CD4-positive, alpha-beta T cell treated with Interleukin-15 for 1 hour (primary cell): ENCODE measurements at places on chromosomes 12 and 14.

DNA sequence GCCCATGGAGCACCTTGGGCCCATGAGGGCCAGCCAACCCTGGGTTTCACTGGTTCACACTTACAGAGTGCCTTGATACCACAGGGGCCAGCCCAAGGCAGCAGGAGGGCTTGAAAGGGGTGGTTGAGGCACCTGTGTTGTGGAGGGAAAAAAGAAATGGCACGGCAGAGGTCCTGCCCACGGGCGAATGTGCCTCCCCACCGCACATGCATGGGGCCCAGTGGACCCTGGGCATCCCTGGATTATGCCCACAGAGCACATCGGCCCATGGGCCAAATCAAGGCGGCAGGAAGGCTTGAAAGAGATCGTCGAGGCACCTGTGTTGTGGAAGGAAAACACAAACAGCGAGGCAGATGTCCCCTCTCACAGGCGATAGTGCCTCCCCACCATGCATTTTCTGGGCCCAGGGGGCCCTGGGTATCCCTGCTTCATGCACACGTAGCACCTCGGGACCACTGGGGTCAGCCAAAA lies 378.1 kb downstream of the ALG10 start:
- DNase-seq = peak; percentile 12

DNA sequence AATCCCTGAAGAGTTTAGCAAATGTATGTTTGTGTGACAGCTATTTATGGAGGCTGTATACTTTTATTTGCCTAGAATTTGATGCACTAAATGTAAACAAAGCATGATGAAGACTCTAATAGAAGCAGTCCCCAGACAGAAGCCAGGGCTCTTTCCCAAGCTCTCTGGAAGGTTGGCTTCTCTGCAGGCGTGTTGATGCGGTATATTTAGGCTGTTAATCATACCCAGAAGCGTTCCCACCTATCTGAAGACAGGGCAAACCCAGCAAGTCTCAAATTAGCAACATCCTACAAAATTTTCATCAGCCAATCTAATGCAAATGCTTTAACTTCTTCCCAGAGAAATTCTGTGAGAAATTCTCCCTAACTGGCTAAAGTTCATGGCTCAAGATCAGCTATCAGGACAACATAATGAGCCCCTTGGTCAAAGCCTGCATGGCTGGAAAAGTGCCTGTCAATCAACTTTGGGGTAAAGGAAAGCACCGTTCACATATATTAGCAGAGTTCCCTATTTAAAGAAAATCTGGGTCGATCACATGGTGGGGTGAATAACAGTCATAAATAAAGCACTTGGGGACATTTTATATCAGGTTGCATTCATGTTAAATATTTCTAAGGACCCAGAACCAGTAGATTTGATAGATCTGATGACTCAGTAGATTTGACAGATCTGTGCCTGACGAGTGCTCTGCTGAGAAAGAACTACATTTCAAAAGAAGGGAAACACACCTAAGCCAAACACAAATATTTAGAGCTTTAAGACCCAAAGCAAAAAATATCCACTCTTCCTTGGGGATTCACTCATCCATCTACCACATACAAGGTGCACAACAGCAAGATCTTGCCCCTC lies 46.6 kb downstream of the KSR2 start:
- no peak for DNase-seq

DNA sequence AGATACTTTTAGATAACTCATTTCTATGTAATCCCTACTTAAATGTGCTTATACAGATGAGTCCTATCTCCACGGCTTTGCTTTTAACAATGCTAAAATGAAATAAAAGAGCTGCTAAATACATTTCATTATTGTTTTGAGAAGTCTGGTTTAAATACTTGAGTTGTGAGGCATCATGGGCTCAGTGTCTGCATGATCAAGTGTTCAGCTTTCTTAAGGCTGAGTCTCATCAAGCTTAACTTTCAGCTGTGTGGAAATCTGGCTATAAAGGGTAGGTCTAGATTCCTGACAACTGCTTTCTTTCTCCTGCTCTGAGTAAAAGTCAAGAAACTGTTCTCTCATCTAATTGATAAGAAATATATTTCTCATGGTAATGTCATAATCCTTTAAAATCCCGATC lies 235.4 kb downstream of the FSCB start:
- no peak for DNase-seq

DNA sequence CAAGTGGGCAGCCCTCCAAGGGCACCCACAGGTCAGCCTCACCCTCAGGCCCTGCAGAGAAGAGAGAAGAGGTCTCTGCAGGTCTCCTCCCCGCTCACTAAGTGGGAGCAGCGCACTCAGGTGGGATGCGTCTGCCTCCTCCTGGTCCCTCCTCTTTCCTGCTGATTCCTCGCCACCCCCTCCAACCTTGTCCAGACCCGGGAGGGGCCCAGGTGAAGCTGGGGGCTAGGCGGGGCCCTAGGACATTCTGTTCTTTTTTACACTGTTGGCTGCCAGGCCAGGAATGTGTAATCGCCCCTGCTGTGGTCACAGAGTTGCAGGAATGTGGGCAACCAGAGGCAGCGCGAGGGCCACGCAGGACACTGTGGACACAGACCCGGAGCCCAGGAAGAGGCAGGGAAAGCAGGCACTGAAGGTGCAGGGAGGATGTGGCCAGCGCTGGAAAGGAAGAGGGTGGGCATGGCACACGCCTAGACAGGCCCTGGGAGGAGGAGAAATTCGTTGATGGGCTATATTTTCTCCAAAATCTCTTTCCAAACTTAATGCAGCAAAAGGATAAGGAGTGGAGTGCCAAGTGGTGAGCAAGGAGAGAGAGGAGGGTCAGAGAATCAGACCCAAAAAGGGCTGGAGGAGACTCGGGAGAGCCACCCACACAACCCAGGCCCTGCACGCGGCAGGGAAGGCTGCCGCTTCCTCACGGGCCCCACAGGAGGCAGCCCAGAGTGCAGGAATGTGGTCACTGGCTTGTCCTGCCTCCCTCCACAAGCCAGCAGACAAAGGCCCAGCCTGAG lies 911 bp upstream of the SCNN1A start:
- no peak for DNase-seq

DNA sequence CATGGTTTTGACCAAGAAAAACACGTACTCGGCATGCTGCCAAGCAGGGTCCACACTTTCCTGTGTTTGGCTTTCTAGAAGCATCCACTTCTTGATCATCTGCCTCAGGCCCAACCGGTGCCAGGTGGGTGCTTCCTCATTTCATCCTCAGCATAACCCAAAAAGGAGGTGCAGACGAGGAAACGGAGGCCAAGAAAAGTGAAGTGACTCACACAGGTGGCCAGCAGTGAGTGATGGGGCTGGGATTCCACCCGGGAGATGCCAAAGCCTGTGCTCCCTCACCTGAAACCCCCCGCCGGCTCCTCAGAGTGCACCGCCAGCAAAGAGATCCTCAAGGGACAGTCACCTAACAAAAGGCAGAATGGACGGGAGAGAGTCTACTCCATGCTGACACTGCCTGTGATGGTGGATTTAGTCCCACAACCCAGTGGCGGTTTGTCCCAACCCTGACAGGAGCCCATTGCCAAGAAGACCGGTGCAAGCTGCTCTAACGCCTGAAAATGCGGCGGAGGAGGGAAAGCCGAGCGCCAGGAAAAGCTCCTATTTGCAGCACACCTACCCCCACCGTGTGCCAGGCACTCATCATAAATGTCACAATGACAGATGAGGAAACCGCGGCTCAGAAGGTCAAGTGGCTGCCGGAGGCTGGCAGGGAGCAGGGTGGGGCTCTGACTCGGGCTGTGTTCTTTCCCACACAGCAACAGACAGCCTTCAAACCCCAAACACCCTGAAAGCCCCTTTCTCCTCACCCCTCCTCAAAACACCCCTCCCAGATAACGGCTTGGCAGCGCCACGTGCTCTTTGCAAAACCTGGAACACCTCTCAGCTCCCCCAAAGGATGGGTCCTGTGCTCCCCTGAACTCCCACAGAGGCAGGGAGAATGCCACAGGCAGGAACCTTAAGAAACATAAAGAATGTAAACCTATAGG lies 18.8 kb downstream of the BCL11B start:
- DNase-seq = peak; percentile 56

GRCh38 chr12:1216560-1216959 lies 225.5 kb downstream of the ERC1 start:
- no peak for DNase-seq

DNA sequence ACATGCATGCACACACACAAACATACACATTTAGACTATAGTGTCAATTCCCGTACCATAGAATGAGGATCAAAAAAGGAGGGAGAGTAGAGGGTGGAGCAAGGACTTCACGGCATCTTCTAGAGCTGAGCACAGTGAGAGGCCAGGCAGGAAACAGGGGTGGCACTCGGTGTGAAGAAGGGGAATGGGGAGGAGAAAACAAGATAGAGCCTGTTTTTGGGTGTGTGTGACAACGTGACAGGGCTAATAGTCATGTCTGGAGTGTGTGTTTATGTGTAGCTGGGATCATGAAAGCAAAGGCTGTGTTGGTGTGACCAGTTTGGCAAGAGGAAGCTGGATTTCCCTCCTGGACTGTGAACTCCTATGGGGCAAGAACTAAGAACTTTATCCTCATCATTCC lies 9.9 kb upstream of the ACVR1B start:
- no peak for DNase-seq

DNA sequence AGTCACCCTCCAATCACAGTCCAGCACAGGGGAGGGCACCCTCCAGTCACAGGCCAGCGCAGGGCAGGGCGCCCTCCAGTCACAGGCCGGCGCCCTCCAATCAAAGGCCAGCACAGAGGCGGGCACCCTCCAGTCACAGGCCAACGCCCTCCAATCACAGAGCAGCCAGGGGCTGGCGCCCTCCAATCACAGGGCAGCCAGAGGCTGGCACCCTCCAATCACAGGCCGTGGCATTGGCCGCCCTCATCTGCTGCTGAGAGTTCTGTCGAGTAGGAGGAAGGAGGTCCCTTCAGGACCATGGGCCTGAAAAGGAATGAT lies 26.6 kb downstream of the DDX51 start:
- DNase-seq = no peak

DNA sequence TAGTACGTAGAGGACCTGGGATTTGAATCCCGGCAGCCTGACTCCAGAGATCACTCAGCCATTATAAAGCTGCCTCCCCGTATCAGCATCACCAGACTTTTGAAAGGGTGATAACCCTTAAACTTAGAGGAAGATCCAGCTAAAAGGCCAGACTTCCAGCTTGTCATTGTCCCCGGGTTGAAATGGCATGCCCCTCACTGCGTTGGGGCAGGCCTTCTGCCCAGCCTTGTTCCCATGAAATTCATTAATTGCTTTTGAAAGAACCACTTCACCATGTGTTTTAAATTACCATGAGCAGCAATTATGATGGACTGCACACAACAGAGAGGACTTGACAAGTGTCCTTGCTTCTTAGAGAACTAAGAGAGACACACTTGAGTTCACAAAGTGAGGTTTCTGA lies 269.6 kb upstream of the CRY1 start:
- no peak for DNase-seq

DNA sequence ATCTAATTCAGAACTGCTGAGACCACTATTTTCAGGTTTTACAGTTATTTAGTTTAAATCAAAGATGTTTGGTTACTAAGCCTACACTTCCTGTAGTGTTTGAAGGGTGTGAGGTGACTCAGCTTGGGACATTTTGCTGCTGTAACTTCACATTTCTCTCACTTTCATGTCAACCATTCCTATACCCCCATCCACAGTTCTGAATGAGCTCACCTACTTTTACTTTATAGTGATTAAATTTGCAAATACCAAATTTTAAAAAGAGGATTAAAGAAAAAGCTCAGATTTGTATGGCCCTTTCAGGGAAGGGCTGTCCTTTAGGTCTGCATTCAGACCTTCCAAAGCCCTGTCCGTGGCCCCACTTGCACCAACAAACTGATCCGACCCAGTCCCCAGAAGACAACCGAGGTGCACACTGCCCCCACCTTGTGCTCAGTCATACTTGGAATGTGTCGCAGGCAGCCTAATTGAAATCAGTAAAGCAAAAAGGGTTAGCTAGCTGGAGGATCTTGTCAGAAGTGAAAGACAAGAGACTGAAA lies 174.4 kb downstream of the MON2 start:
- no peak for DNase-seq

DNA sequence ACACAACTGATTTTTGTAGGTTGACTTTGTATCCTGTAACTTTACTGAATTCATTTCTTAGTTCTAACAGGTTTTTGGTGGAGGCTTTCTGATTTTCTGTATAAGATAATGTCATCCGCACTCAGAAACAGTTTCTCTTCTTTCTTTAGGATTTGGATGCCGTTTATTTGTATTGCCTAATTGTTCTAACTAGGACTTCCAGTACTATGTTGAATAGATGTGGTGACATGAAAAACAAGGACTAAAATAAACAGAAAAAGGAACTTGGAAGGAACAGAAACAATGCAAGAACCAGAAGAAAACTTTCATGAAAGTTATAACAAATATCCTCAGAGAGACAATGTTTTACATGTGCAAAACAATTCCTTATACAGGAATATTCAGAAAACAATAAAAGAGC lies 100.3 kb downstream of the GTF2A1 start:
- DNase-seq = no peak

- no peak for DNase-seq
Observed at GRCh38 chr12:71415336-71416231, 24.0 kb upstream of the LGR5 start.

GRCh38 chr14:58501214-58501816 lies 73.8 kb downstream of the KIAA0586 start:
- DNase-seq = no peak

- DNase-seq = peak; percentile 36
Observed at GRCh38 chr12:113333877-113334785, 778 bp downstream of the SLC8B1 start.

GRCh38 chr14:60332869-60333268 lies 83.8 kb downstream of the PPM1A start:
- no peak for DNase-seq

GRCh38 chr12:113137861-113138783 lies 2.6 kb upstream of the RASAL1 start:
- DNase-seq = no peak

DNA sequence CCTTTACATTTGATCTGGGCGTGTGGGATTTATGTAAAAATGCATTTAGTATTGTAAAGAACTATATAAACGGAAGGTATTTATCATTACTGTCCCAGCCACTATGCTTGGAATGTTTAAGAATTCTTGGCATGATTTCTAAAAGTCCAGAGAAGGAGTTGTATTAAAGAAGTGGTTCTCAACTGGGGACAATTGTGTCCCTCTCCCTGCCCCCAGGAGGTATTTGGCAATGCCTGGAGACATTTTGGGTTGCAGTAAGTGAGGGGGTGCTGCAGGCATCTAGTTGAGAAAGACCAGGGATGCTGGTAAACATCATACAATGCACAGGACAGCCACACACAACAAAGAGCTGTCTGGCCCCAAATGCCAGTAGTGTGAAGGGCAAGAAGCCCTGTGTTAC lies 7.2 kb downstream of the SLC38A1 start:
- no peak for DNase-seq
